T1000 (cell line): ENCODE measurements at places on chromosomes 4 and X.

- no peak for DNase-seq
Observed at GRCh38 chr4:5883916-5884315, 9.0 kb downstream of the CRMP1 start.

DNA sequence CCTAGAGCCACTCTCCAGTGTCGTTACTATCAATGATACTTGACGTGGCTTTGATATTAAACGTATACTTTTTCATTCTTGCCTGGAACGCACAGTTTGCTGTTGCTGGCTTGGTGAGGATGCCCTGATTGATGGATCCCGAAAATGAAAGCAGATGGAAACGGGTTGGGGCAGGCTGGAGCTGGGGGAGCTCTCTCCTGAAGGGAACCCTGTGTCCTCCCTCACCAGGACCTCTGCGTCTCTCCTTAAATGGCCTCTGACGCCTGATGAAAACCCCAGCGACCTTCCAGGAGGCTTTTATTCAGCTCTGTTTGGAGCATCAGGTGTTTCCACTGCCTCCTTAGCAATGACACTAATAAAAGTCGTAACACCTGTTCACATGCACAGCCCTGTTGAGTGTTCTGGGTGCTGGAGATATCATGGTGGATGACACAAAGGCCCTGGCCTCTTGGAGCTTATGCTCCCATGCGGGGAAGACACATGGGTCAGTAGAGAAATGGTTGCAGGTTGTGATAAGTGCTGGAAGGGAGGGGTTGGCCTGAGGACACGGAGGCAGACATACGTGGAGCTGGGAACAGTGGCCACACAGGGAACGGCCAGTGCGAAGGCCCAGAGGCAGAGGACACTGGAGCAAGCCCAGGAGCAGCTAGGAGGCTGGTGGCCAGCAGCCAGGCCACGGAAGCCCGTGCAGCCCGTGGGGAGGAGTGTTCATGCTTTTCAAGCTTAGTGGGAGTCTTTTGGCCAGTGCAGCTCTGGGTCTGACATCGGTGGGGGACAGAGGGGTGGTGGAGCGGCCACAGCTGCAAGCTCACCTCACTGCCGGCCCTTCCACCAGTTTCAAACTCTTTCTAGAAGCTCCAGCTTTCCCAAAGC, 7.5 kb downstream of the MSANTD1 start:
- no peak for DNase-seq

- no peak for DNase-seq
Observed at GRCh38 chrX:153764786-153765137, 713 bp downstream of the PLXNB3 start.

DNA sequence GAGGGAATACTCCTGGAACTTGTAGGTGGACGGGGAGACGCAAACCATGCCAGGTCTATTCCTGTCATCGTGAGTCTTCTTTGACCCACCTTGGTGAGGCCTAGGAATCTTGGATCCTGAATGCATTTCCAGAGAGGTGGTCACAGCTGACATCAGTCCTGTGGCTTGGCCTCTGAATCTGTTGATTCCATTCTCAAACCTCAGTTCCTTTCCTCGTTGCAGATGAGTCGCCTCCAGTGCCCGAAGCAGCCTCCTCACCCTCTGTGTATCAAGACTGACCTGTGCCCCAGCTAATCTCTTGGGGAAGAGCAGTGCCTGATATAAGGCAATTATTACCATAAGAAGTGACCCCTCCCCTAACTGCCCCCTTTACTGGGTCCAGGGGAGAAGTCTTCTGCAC, 118.1 kb downstream of the SMIM20 start:
- peak; percentile 59 for DNase-seq

DNA sequence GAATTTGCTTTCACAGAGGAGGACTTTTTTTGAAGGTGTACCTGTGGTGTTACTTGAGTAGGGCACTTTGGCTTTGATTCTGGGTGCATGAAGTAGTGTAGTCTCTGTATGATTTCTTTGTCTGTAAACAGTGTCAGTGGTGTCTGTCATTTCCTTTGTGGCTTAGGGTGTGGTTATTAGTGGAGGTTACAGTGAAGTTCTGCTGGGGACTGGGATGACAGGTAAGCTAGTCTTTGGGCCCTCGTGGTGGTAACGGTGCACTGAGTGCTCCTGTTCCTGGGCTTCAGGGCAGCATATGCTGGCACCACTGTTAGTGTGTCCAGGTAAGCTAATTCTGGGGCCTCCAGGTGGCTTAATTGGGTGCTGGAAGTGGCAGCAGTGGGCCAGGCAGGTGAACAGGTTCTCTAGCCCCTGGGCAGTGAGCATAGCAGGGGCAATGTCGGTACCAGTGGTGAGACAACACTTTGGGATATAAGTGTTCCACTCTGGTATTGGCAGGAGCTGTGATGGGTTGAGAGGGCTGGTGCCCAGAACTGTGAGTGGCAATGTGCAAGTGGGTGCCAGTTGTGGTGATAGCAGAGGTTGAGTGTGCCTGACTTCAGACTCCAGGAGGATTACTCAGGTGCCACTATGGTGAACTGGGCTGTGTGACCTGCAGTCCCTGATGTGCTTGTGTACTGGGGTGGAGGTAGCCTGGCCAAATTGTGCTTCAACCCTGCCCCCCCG, 26.0 kb upstream of the VSIG1 start:
- no peak for DNase-seq

- DNase-seq, result no peak
Observed at GRCh38 chr4:189285377-189285776, 655.3 kb upstream of the FRG1 start.

GRCh38 chr4:85798012-85798770, 323.2 kb downstream of the ARHGAP24 start:
- DNase-seq, result no peak
